ENCODE measurements at places on chromosomes 16 and 17.

GRCh38 chr16:57852189-57852588 lies 49.9 kb upstream of the KIFC3 start:
- no peak for DNase-seq

GRCh38 chr17:39813631-39814030 lies 50.5 kb downstream of the IKZF3 start:
- no peak for DNase-seq

GRCh38 chr16:50739031-50739430 lies 2.9 kb upstream of the CYLD start:
- no peak for DNase-seq

DNA sequence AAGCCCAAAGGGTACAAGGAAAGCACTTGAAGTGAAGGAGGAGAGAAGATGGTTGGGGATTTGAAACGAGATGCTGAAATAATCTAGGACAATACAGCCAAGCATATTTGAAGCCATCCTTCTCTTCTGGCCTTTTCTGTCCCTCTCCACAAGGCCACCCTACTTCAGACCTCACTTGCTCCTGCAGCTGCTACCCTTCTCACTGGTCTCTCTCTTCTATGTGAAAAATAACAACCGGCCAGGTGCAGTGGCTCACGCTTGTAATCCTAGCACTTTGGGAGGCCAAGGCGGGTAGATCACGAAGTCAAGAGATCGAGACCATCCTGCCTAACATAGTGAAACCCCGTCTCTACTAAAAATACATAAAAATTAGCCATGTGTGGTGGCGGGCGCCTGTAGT lies 33.2 kb upstream of the HAPSTR1 start:
- DNase-seq: no peak

GRCh38 chr17:50125420-50125997 lies 4.5 kb downstream of the SAMD14 start:
- no peak for DNase-seq

GRCh38 chr17:17494499-17494869 lies 1.7 kb downstream of the RASD1 start:
- DNase-seq: no peak

DNA sequence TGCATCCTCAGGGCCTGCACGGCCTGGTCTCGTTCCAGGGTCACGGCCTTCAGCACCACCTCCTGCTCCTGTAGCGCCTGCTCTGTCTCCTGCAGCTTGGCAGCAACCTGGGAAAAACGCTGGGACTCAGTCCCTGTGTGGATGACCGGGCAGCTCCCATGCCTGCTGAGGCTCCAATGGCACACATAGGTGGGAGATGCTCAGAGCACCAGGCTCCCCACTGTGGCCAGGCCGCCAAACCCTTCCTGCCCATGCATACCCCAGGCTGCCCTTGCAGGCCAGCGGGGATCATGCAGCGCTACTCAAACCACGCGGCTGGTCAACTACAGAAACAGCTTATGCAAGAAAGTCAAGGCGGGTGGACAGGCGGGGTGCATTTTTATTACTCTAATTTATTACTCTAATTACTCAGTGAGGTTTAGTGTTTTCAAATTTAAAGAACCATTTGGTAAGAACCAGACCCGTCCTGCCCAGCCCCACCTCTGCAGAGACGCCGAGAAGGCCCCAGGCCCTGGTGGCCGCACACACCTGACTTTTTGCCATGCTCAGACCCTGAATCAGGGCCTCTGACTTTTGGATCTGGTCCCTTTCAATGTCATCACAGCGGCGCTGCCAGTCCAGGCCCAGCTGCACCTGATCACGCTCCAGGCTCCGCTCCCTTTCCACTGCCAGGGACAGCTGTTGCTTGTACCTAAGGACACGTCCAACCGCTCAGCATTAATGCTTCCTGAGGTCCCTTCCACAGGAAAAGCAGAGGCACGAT lies 34.0 kb downstream of the CCDC57 start:
- no peak for DNase-seq

GRCh38 chr17:29645515-29646051 lies 22.9 kb upstream of the CORO6 start:
- DNase-seq: peak; percentile 93
